ENCODE measurements at places on chromosomes 16 and 17. TPM values are rescaled to one million over a fixed set of nuclear protein-coding genes. Genes with fewer than 3 reads are reported as not detected.

Gene PIK3R6
- 0.50 TPM for total RNA-seq

- H3K4me3 ChIP-seq, result no peak overlapping the region
- DNase-seq, result no peak
- H3K36me3 ChIP-seq, result no peaks in the 10 kb centered on the region
- peaks cover 41% of the 10 kb centered on the region for H3K27me3 ChIP-seq
Measured at GRCh38 chr16:2853531-2854073, 4.4 kb downstream of the PRSS22 start.

Gene MMP2
- total RNA-seq, result 139 TPM

Gene MPP3
- total RNA-seq, result 15.9 TPM

- H3K4me3 ChIP-seq, result no peak overlapping the region
- H3K36me3 ChIP-seq, result no peaks in the 10 kb centered on the region
- H3K4me1 ChIP-seq, result peaks cover 8% of the 10 kb centered on the region
- H3K27ac ChIP-seq, result no peak overlapping the region
- DNase-seq, result no peak
Measured at GRCh38 chr17:48471817-48472410, 41.9 kb upstream of the SKAP1 start.

- no peak for DNase-seq
- no peak overlapping the region for H3K4me3 ChIP-seq
- H3K36me3 ChIP-seq, result no peaks in the 10 kb centered on the region
- no peaks in the 10 kb centered on the region for H3K27me3 ChIP-seq
Measured at GRCh38 chr17:64340557-64340956, 50.1 kb downstream of the PECAM1 start.

DNA sequence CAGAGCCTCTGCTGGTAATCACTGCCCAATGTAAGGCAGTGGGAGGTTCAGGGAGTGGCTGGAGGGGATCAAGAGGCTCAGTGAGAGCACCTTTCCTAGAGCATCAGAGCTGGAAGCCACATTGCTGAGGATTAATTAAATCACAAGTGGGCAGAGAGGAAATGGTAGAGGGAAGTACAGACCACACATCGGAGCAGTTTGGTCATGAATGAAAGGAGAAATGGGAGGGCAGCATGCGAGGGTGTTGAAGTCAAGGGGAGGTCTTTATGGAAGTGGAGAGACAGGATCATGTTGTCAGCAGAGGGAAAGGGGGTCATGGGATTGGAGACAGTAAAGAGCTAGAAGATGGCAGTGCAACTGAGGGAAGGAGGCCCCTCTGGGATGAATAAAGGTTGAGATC lies 2.3 kb downstream of the CCL17 start:
- H3K27ac ChIP-seq, result no peak overlapping the region
- H3K36me3 ChIP-seq, result no peaks in the 10 kb centered on the region
- no peaks in the 10 kb centered on the region for H3K27me3 ChIP-seq
- no peak for DNase-seq
- H3K4me1 ChIP-seq, result peaks cover 13% of the 10 kb centered on the region

- H3K27me3 ChIP-seq, result peaks cover 29% of the 10 kb centered on the region
- no peak overlapping the region for H3K27ac ChIP-seq
- H3K4me1 ChIP-seq, result peaks cover 9% of the 10 kb centered on the region
- no peaks in the 10 kb centered on the region for H3K36me3 ChIP-seq
- DNase-seq, result no peak
Measured at GRCh38 chr16:87053016-87053982, 263.9 kb downstream of the C16orf95 start.

Gene SDK2
- 12.6 TPM for total RNA-seq

Gene TMIGD1
- total RNA-seq, result not detected

GRCh38 chr17:42670789-42671657 lies 5.8 kb downstream of the PLEKHH3 start:
- no peak for DNase-seq
- peaks cover 45% of the 10 kb centered on the region for H3K27me3 ChIP-seq
- H3K27ac ChIP-seq, result no peak overlapping the region
- peaks cover 52% of the 10 kb centered on the region for H3K4me1 ChIP-seq

GRCh38 chr16:85646358-85646907 lies 33.3 kb downstream of the GSE1 start:
- H3K27me3 ChIP-seq, result no peaks in the 10 kb centered on the region
- no peak for DNase-seq
- peaks cover 45% of the 10 kb centered on the region for H3K4me1 ChIP-seq
- H3K27ac ChIP-seq, result no peak overlapping the region

DNA sequence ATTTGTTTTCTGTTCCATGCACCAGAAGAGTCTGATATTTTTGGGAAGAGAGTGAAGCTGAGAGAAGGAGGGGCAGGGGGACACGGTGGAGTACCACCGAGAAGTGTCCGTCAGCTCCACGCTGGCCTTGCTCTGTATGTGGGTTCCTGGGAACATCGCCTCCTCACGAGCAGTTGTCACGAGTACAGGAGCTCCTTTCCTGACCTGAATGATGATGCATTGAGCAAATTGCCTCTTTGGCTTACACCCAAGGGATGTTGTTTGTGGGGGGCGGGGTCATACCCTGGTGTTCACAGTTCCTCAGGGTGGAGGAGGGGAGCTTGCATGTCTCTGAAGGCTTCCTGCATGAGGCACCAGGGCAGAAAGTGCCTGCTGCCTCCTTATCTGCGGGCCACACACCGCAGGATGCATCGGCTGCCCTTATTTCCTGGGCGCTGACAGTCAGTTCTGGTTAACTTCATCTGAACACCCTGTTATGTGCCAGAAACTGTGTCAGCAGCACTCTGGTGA lies 36.2 kb downstream of the RGS9 start:
- no peaks in the 10 kb centered on the region for H3K27me3 ChIP-seq
- H3K36me3 ChIP-seq, result peaks cover 5% of the 10 kb centered on the region
- H3K4me1 ChIP-seq, result peaks cover 15% of the 10 kb centered on the region
- no peak for DNase-seq
- no peak overlapping the region for H3K27ac ChIP-seq

DNA sequence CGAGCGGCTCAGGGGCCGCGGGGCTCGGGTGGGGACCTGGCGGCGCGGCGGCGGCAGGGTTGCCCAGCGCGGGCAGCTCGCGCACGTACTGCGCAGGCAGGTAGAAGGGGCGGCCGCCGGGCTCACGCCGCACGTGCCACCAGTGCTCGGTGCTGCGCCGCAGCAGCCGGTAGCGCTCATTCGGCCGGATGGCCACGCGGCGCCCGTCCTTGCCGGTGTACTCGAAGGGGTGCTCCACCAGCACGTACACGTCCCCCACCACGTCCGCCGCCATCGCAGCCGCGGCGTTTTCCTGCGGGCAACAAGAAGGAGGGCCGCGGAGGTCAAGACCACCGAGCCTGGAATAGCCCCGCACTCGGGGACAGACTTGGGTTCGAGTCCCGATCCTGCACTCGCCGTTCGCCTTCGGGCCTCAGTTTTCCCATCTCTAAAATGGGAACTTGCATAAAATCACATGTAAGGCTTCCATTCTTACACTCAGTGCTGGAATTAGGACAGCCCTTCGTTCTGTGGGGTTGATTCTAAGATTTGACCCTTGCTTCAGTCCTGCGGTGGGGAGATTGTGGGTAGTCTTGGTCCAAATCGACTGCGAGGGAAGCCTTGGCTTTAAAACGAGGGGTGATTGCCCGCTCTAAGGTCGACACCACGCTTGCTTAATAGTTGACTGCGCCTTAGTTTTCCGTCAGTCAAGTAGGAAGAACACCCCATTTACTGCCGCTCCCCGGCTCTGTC lies 2.5 kb downstream of the ARHGAP27 start:
- no peak for DNase-seq
- no peak overlapping the region for H3K4me3 ChIP-seq
- H3K36me3 ChIP-seq, result peaks cover 19% of the 10 kb centered on the region
- H3K4me1 ChIP-seq, result peaks cover 51% of the 10 kb centered on the region

DNA sequence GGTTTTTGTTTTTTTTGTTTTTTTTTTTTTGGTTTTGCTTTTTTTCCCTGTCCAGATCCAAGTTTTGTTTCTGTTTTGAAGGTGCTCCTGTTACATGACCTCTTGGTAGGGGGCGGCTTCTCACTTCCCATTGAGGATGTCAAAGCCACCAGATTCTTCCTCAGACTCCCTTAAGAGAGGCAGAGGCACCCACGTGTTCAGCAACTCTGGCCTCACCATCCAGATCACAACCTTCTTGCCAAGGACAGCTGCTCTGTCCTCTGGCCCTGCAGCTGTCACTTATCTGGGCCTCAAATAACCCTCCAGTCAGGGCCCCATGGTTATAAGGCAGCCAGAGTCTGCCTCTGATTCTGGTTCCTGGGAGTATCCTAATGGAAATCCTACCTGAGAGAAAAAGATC lies 208.5 kb downstream of the STX8 start:
- no peaks in the 10 kb centered on the region for H3K36me3 ChIP-seq
- H3K4me1 ChIP-seq, result peaks cover 10% of the 10 kb centered on the region

Gene FBRS
- total RNA-seq, result 26.8 TPM

Gene CLEC19A
- total RNA-seq, result 0.99 TPM

DNA sequence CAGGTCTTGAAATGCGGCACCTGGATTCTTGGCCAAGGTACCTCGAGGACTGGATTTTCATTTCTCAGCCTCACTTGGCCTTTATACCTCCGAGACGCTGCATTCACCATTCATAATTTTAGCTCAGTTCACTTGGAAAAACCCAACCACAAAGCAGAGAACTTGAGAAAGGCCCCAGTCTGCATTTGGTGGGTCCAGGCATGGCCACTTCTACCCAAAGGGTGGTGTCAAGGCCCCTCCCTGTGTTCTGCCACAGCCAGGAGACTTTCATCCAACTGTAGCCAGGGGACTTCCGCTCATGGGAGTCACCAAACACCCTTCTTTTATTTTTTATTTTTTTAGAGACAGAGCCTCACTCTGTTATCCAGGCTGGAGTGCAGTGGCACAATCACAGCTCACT lies 14.7 kb upstream of the TVP23A start:
- no peak overlapping the region for H3K4me3 ChIP-seq
- DNase-seq, result no peak
- no peak overlapping the region for H3K27ac ChIP-seq
- peaks cover 13% of the 10 kb centered on the region for H3K4me1 ChIP-seq
- no peaks in the 10 kb centered on the region for H3K36me3 ChIP-seq
- no peaks in the 10 kb centered on the region for H3K27me3 ChIP-seq

DNA sequence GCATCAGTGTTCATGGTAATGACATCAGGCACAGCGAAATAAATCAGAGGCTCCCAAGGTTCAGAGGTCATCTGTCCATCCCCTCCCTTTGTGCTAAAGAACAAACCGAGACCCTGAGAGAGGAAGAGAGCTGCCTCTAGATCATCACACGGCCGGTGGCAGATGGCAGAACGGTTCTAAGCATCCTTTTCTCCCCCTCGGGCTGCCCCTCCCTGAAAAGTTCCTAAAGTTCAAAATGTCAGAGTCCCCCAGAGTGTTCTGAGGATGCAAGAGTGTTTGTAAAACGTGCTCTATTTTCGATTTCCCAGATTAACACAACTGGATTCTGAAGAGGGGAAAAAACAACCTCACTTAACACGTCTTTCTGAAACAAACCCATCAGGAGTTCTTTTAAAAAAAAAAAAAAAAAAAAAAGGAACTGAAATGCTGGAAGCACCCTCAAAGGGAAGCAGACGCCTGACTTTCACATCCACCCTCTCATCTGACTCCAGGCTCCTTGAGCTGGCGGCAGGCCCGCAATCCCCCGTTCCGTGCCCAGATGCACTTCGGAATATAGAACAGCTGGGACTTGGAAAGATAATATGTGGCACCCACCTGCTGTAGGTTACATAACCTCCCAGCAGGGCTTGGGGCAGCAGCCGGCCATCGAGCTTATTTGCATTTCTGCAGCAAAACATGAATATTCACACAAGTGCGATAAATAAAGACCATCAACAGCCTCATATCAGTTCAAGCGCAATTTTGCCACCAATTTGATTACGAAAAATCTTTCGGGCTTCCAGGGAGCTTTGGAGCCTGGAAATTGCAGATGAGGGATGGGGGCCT lies 115.5 kb upstream of the SMURF2 start:
- H3K27ac ChIP-seq, result no peak overlapping the region
- H3K36me3 ChIP-seq, result peaks cover 31% of the 10 kb centered on the region
- H3K4me3 ChIP-seq, result no peak overlapping the region
- H3K4me1 ChIP-seq, result peaks cover 51% of the 10 kb centered on the region

Gene ACAP1
- 4.6 TPM for total RNA-seq

Gene RASD1
- 6.8 TPM for total RNA-seq

Gene C16orf96
- 0.50 TPM for total RNA-seq

GRCh38 chr16:90018652-90019542 lies at the start of gene DBNDD1:
Gene DBNDD1 (minus strand): TSS chr16:90019456. CDS start chr16:90019341, 115 bp downstream.
- peaks cover 10% of the 10 kb centered on the region for H3K36me3 ChIP-seq
- peaks cover 54% of the 10 kb centered on the region for H3K4me1 ChIP-seq
- no peaks in the 10 kb centered on the region for H3K27me3 ChIP-seq
- peak within 1 kb of the TSS; percentile 40 for H3K4me3 ChIP-seq
- peak within 1 kb of the TSS; percentile 52 for H3K27ac ChIP-seq

Gene TEKT5
- 0.28 TPM for total RNA-seq

GRCh38 chr16:88979353-88980015 lies 2.5 kb upstream of the CBFA2T3 start:
- no peak for DNase-seq
- H3K36me3 ChIP-seq, result no peaks in the 10 kb centered on the region
- H3K4me3 ChIP-seq, result no peak overlapping the region
- peaks cover 17% of the 10 kb centered on the region for H3K4me1 ChIP-seq
- no peaks in the 10 kb centered on the region for H3K27me3 ChIP-seq
- no peak overlapping the region for H3K27ac ChIP-seq

Gene STX1B
- 16.0 TPM for total RNA-seq

DNA sequence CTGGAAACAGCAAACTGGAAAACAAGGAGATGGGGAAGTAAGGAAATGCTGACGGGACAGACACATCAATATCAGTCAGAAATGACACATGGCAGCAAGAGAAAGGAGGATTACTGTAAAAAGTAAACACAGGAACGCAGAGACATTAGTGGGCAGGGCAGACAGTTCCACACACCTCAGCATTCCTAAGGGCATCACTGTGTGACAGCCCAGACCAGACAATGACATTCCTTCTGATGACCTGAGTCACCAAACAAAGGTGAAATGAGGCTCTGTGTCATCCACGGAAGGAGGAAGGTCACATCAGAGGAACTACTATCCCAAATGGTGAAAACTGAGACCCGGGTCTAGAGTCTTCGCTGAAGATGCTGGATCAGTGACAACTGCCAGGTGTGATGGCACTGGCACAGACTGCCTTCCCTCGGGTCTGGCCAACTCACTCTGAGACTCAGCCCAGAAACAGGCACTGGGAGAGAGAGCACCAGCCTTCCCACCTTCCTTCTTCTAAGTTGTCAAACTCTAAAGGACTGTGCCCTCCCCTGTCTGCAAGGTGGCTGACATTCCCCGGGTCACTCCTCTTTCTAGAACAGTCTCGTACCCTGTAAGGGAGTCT lies 36.7 kb downstream of the TK2 start:
- peaks cover 67% of the 10 kb centered on the region for H3K36me3 ChIP-seq
- H3K27me3 ChIP-seq, result no peaks in the 10 kb centered on the region
- no peak overlapping the region for H3K27ac ChIP-seq
- DNase-seq, result no peak
- peaks cover 56% of the 10 kb centered on the region for H3K4me1 ChIP-seq

Gene ANKFY1
- total RNA-seq, result 51.5 TPM

Data from spinal cord (tissue), 10 donors.